ENCODE measurements at places on chromosomes 16 and 17. TPM values are rescaled to one million over a fixed set of nuclear protein-coding genes. Genes with fewer than 3 reads are reported as not detected.

DNA sequence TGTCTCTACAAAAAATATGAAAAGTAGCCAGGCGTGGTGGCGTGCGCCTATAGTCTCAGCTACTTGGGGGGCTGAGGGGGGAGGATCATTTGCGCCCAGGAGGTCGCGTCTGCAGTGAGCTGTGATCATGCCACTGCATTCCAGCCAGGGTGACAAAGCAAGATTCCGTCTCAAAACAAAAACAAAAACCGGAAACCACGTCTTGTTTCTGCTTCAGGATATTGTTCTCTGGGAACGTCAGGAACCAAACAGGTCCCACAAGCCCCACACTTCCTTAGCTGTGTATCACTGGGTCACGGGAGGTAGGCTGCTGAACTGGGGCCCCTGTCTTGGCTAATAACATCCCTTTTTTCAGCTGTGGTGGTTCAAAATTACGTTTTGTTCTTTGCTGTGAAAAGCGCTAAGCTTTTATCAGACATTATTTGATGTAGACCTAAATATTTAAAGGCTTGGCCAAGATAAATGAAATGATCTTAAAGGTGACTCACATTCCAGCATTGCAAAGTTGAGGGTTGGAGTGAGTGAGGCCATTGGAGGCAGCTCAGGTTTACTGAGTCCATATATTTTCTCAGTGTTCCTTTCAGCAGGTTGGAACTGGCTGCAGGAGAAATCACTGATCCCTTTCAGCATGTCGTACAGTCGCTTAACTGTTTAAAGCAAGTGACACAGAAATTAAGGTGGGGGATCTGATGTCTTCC, 16.4 kb upstream of the SEC14L1 start:
- DNase-seq: no peak

DNA sequence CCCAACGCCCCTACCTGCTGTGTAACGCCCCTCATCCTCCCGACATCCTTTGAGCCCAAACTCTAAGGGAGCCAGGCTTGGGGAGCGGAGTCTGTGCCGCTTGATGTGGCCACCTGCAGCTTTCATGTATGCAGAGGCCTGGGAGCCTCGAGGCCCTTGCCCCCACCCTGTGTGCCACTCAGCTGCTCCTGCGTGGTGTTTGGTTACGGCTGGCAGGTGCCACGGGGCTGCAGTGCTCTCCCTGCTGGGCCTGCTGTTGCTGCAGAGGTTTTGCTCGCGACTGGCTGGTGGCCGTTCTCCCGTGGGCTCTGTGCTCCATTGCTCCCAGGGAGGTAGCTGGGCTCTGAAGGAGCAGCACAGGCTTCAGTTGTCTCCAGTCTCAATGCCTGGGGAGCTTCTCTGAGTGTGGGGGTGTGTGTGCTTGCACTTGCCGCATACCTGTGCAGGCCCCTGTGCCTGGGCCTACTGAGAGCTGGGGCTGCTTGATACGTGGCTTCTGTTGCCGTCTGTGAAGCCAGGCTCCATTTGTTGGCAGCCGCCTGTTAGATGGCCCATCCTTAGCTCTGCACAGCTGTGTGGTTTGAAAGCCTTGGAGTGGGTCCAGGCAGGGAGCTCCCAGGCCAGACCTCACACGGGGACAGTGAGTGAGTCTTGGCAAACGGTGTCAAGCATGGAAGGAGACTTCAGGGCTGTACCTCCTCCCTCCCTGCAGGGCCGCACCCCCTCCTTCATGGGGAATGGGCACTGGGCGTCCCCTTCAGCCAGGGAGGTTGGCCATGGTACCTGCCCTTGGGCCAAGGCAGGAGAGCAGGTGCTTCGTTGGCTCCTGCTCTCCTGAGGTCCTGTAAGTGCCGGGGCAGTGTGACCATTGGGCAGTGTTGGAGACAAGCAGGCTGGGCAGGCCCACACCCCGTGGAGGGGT, 47.2 kb downstream of the PDPK1 start:
- no peak for DNase-seq

DNA sequence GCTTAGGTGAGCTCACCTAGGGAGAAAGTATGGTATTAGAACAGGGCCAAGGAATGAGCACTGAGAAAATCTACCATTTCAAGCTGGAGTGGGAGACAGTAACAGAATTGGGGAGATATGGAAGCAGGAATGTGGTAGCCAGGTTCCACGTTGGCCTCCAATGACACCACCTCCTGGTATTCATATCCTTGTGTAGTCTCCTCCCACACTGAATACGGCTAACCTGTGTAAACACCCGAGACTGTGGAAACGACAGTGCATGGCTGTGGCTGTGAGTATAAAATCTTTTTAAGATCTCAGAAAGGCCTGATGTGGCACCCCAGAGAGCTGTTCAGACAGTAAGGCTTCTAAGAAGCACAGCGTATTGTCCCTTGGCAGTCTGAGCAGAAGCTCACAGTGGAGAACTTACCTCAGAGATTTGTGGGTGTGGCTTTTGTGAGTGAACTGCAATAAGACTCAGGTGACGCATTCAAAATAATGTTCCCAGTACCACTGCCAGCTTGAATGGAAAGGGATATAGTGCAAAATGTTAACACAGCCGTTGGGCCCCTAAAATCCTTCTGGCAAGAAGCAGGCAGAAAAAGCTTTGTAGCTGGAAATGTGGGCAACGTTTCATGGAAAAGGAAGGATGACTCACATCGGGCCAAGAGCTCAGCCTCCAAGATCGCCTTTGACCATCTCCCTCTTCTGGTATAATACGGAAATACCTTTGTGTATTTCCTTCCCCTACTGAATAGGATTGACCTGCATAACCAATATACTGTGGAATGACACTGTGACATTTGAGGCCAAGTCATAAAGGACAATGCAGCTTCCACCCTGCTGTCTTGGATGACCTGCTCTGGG, 14.4 kb downstream of the SDR42E1 start:
- no peak for DNase-seq

- DNase-seq: peak; percentile 51
Observed at GRCh38 chr17:77398274-77398673, 257.5 kb downstream of the SEC14L1 start.

DNA sequence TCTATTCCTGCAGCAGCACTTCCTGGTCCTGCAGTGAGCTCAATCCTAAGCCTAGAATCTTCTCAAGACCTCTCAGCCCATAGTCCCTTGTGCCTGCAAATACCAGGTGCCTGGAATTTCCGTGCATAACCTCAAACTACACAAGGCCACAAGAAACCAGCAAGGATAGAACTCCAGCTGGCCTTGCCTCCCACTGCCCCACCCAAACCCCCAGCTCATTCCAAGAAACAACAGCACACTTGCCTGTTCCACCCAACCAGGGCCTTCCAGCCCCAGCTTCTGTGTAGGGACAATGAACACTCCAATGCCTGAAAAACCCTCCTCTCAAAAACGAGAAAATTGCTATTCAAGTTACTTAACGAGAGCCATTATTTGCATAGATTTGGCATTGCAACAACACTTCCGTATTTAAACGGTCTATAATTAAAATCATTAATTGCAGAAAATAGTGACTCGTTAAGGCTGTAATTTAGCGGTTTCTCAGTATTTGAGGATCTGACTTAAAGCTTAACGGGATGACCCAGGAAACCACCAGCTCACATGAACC, 147.0 kb downstream of the C16orf78 start:
- no peak for DNase-seq

DNA sequence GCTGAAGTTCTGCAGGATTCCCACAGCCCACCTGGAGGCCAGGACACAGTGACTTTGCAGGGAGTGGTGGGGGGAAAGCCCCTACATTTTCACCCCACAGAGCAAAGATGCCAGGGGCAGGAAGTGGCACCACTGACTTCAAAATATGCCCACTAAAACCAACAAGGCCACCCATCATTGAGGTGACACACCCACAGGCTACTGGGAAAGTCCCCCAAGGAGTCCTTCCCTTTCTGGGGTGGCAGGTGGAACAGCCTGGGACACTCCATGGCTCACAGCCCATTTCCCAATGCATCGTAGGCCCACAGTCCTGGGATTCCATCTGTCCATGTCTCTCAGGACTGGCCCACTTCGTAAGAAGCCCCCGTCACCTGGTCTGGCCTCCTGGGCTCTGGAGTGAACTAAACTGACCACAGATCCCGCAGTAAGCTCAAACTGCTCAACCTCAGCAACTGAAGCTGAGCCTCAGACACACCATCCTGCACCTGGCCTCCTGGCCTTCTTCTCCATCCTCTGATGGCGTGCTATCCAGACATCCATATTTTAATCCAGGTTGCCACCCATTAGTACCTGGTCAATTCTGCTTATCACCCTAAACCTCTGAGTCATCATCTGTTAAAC, 7.5 kb upstream of the CCL1 start:
- no peak for DNase-seq

GRCh38 chr17:40497695-40498094, 3.7 kb downstream of the TNS4 start:
- no peak for DNase-seq

GRCh38 chr16:11439790-11440656, 94.8 kb downstream of the RMI2 start:
- no peak for DNase-seq

DNA sequence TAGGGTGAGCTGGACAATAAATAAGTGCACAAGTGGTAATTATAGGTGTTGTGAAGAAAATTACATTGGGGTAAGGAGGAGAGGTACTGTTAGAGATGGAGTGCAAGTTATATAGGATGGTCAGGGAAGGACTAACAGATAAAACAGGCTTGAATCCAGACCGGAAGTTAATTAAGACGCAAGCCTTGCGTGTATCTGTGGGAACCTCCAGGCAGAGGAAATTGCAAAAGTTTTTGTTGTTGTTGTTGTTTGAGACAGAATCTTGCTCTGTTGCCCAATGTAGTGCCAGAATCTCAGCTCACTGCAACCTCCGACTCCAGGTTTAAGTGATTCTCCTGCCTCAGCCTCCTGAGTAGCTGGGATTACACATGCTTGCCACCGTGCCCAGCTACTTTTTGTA, 2.4 kb upstream of the ZNF18 start:
- DNase-seq: no peak

- DNase-seq: no peak
Observed at GRCh38 chr16:10728003-10728887, 15.4 kb upstream of the NUBP1 start.

- DNase-seq: no peak
Observed at GRCh38 chr17:79923974-79924638, 84.9 kb upstream of the CBX4 start.

GRCh38 chr17:51275381-51275780, 15.0 kb downstream of the UTP18 start:
- DNase-seq: no peak

CBX4 gene
- total RNA-seq: 23.7 TPM

KIF2B gene
- total RNA-seq: not detected

MMP28 gene
- 2.3 TPM for total RNA-seq

CFAP119 gene
- total RNA-seq: 0.89 TPM

MOSMO gene
- total RNA-seq: 9.9 TPM

LRRC37A gene
- 1.1 TPM for total RNA-seq

Data from Right ventricle myocardium inferior (tissue), 1 donor.